ENCODE measurements at places on chromosomes 13 and 19.

DNA sequence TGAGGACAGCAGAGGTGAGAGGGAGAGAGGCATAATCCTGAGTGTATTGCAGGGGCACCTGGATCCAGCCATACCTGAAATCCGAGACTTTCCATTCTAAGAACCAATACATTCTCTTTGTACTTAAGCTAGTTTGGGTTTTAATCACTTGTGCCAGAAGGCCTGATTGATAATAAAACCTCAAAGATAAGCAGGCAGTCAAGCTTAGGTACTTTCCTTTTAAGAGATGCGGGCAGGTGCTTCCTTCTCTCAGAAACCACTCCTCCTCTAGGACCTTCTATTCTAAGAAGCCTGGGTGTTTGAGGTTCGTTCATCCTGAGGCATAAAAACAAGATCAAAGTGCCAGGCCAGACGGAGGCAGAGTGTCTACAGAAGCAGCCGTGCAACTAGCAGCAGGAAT lies 22.2 kb downstream of the FAM187B start:
- DNase-seq = no peak

DNA sequence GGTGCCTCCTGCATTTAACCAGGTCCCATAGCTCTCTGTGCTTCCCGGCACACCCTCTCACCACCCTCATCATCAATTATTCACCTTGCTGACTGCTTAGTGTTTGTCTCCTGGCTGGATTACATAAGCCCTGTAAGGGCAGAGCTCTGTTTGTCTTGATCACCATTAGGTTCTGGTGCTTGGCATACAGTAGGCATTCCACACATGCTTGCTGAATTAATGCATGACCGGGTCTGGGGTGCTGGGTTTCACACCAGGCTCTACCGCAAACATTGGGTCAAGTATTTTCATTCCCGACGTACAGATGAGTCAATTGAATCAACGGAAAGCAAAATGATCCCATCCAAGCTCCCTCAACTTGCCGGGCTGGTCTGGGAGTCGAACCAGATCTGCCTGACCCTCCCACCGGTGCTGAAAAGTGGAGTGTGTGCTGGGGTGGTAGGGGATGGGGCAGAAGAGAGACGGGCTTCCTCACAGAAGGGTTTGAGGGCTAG lies 28.5 kb downstream of the VAV1 start:
- DNase-seq = no peak

GRCh38 chr19:34034318-34034846 lies 137.9 kb upstream of the LSM14A start:
- no peak for DNase-seq

DNA sequence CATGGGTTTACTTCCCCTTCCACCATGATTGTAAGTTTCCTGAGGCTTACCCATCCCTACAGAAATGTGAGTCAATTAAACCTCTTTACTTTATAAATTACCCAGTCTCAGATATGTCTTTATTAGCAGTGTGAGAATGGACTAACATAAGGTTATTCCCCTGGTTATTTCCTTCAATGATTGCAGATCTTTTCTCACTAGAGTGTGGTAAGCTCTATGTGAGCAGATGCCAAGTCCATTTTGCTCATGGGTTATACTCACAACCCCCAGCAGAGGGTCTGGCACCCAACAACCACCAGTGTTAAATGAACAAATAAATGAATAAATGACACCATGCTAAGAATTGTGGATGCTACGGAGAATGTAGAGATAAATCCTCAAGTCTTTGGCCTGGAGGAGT lies 472.8 kb downstream of the LIG4 start:
- no peak for DNase-seq

DNA sequence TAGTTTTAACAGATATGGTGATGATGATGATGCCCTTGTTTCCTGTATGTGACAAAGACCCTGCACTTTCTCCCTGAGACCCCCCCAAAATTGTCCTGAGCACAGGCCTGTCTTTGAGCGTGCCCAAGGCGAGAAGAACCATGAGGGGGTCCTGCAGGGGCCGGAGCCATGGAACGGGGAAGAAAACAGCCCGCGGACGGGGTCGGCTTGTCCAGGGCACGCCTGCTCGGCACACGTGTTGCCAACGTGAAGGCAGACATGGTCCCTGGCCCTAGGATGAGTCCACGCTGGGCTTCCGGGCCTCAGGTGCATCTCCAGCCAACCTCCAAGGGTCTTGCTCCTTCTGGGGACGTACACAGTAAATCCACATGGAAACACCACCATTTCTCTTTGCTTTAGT lies 90.8 kb downstream of the SLC7A1 start:
- no peak for DNase-seq

DNA sequence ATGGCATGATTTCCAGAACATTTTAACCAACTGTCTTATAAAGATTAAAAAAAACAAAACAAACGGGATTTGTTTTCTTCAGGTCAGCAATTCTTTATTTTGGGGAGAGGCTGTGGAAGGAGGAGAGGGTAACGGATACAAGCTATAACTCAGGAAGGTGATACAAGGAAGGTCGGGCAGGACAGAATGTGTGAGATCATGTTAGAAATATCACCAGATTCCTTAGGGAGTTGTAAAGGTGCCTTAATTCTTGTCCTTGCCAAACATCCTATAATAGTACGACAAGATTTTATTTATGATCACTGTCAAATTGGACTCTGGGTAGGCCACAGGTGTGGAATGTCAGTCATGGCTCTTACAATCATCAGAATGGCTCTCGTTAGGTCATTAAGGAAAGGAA lies 503.1 kb downstream of the DIAPH3 start:
- no peak for DNase-seq

DNA sequence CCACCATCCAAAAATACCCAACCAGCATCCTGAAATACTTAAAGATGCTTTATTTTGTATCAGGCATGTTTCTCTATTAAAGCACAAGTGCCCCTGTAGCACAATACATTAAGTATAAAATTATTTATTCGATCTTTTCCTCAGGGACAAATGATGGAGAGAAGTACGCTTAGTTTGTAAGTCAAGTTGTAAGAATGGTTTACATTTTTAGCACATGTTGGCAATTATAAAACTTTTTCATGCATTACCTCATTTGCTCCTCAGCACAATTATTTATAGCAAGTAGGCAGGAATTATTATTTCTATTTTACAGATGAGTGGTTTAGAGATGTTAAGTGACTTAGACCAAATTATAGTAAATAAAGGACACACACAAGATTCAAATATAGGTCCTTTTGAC lies 232.6 kb upstream of the HTR2A start:
- no peak for DNase-seq

GRCh38 chr13:112697756-112698655 lies 8.2 kb downstream of the ATP11A start:
- no peak for DNase-seq

DNA sequence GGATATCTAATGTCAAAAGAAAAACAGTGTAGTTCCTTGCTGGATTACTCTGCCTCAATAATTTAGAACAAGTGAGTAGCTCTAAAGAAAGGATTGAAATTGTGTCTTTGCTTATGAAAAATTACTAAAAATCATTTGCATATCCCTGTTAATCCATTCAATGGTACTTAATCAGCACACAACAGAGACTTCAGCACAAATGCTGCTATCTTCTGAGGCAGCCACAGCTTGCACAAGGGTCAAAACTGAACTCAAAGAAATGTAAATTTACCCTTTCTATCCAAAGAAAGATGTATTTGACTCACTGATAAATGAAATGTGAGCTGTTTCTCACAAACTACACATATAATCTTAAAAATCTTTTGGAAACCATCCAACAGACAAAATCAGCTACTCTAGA lies 116.2 kb downstream of the LHFPL6 start:
- DNase-seq = no peak

- no peak for DNase-seq
Measured at GRCh38 chr19:43636121-43636683, 3.4 kb downstream of the CADM4 start.

Measured in nephron progenitor cell (in vitro differentiated cells).